Smooth muscle cell of trachea (primary cell): ENCODE measurements at places on chromosomes 1 and 21. TPM values are rescaled to one million over a fixed set of nuclear protein-coding genes. Genes with fewer than 3 reads are reported as not detected.

The CD52 gene
- total RNA-seq: not detected in 2 replicates

The PRKCZ gene
- 1.5 and 2.5 TPM in 2 replicates for total RNA-seq

The BTBD8 gene
- 6.7 and 8.1 TPM in 2 replicates for total RNA-seq

The MIXL1 gene
- under 0.01 TPM in 1 of 2 replicates, not detected in the other for total RNA-seq

The LYSMD1 gene
- total RNA-seq: 5.8 and 6.1 TPM in 2 replicates
